Hepatic stellate cell (primary cell): ENCODE measurements at places on chromosomes 11 and 22.

DNA sequence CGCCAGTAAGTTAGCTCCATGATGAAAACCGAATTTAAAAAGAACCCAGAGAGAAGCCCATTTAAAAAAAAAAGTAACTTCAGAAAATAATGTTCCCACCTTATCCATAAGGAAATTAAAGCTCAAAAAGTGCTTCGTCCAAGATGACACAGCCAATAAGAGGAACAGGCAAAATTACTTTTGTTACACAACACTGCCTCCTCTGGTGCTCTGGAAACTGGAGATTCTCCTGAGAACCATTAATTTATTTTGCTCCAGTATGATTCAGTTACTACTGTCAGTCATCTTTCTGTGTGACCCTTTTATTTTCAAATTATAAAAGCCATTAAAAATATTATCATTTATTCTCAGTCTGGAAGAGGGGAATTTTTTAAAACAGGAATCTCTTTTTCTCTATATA lies 2.0 kb downstream of the IFT27 start:
- DNase-seq, result peak; percentile 47

DNA sequence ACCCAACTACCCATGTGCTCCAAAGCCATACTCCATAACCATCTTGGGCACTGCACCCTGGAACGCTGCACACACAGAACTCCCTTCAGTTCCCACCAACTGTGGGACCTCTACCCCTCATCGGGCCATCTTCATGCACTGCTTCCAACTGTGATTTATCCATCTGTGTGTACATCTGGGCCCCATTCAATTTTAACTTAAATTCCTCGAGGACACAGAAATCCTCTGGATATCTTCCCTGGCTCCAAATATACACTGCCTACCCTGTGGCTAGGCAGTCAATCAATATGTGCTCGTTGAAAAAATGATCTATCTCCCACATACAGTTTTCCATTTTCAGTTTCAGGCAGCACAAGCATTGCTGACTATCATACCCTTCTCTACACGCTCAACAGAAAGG lies 4.9 kb downstream of the FEZ1 start:
- DNase-seq, result no peak

GRCh38 chr11:121514432-121515334 lies 61.9 kb upstream of the SORL1-AS1 start:
- DNase-seq, result no peak

- no peak for DNase-seq
Measured at GRCh38 chr11:5203366-5203765, 2.9 kb upstream of the OR51V1 start.

DNA sequence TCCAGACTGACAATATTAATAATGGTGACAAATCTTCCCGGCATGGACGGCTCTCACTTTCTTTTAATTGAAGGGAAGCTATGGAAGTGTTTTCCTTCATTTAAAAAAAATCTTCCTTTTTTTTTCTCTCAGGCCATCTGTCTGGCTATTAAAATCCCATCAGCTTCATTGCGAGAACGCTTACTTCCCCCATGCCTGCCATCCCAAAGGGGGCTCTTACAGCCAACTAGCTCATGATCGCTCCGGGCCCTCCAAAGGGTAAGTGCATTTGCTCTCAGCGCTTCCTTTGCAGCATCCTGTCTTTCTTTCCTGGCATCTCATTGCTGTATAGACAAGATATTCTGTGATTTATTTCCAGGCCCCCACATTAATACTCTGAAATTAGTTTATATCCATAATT lies 20.7 kb downstream of the CACNG2 start:
- DNase-seq, result no peak

GRCh38 chr11:120581313-120581712 lies 69.8 kb downstream of the GRIK4 start:
- no peak for DNase-seq

DNA sequence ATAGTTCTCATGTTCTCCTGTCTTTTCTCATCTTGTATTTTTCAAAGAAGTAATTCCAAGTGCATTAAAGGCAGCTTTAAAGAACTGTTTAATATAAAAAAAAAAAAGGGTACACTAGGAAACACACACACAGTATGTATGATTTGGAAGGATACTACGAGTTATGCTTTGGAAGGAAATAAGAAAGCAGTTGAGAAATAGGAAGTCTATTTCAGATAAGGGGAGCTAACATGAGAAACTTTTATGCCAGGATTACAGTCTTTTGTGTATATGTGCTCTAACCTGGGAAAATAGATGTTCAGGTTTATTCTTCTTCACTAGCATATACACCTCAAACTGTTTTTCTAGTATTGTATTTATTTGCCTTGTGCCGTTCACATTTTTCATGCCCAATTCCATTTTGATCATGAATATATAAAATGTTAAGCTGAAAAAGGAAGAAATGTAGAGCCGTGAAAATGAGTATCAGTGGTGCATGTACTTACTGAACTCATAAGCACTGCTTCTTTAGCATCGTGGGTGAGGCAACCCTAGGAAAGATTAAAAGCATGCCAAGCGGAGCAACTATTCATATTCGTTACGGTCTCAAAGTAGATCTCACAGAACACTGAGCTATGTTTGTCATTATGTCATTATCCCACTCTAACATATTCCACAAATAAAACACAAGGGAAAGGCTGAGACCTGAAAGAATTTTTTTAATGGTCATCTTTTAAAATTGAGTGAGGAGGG lies 59.6 kb downstream of the GUCY1A2 start:
- DNase-seq, result no peak

- no peak for DNase-seq
Measured at GRCh38 chr11:37124384-37124783, 526.3 kb upstream of the RAG2 start.
